Articular chondrocyte of knee joint (primary cell): ENCODE measurements at places on chromosomes 3 and 15. TPM values are rescaled to one million over a fixed set of nuclear protein-coding genes. Genes with fewer than 3 reads are reported as not detected.

Gene SNTN
- total RNA-seq, result not detected in 2 replicates

Gene KIF15
- total RNA-seq, result 4.1 and 8.4 TPM in 2 replicates

Gene ROPN1B
- 0.11 and 0.39 TPM in 2 replicates for total RNA-seq

Gene ADCY5
- 1.4 and 1.6 TPM in 2 replicates for total RNA-seq

Gene C15orf39
- total RNA-seq, result 6.1 and 6.6 TPM in 2 replicates

Gene CMSS1
- total RNA-seq, result 17.7 and 18.3 TPM in 2 replicates

Gene TLR9
- total RNA-seq, result 0.13 TPM in 1 of 2 replicates, not detected in the other

Gene ALDH1A3
- total RNA-seq, result 24.4 and 25.5 TPM in 2 replicates

Gene MAN2A2
- total RNA-seq, result 8.2 and 9.3 TPM in 2 replicates

Gene ATP13A4
- 0.26 and 0.54 TPM in 2 replicates for total RNA-seq
